ENCODE measurements at places on chromosomes 1 and 21.

GRCh38 chr1:20211511-20211931 lies 25.2 kb upstream of the PLA2G2C start:
- DNase-seq, result no peak

GRCh38 chr1:107526524-107527198 lies 385.8 kb downstream of the NTNG1 start:
- no peak for DNase-seq

DNA sequence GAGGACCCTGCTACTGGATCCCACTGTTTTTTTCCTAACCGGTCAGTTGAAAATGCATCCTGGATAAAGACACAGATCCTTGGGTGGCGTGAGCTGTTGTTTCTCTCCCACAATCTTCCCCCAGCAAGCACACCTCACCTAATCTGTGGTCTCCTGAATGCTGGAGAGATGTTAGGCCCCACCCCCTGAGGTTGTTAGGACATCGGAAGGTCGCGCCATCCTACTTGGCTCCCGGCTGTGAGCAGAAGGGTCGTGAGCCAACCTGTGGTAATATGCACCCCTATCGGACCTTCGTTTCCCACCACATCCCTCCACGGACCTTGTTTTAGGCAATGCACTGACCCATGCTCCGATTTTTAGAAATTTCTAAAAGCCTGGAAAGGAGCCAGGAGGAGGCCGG lies 89.9 kb upstream of the IPO9 start:
- DNase-seq, result no peak

- no peak for DNase-seq
These were observed 20.0 kb downstream of the YIPF1 start for GRCh38 chr1:53869454-53870117.

- no peak for DNase-seq
These were observed 183.5 kb downstream of the HMCN1 start for GRCh38 chr1:185917646-185918045.

DNA sequence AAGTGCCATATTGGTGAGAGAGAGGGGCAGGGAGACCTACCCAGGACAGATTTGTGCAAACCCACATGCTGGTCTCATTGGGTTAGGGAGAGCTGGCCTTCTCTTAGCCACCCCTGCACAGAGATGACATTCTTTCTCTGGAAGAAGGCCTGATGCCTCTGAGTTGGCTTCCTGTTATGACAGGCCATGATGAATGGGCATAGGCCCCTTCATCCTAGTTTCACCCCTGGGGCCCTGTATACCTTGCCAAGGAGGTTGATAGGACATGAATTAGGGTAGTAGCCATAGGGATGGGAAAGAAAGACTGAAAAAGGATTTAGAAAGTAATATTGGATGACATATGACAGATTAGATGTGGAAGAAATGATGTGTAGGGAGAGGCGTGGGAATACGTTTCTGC lies 46.6 kb downstream of the TENT5C start:
- no peak for DNase-seq

- no peak for DNase-seq
These were observed at the start of gene TEDDM1 for GRCh38 chr1:182400567-182400966. TSS of gene TEDDM1 (minus strand) at chr1:182400667. CDS start at chr1:182400485, 182 bp downstream.

- DNase-seq, result no peak
These were observed 124.2 kb upstream of the LYPLAL1 start for GRCh38 chr1:219049501-219049900.

GRCh38 chr1:172397221-172397620 lies 23.3 kb upstream of the C1orf105 start:
- DNase-seq, result no peak

DNA sequence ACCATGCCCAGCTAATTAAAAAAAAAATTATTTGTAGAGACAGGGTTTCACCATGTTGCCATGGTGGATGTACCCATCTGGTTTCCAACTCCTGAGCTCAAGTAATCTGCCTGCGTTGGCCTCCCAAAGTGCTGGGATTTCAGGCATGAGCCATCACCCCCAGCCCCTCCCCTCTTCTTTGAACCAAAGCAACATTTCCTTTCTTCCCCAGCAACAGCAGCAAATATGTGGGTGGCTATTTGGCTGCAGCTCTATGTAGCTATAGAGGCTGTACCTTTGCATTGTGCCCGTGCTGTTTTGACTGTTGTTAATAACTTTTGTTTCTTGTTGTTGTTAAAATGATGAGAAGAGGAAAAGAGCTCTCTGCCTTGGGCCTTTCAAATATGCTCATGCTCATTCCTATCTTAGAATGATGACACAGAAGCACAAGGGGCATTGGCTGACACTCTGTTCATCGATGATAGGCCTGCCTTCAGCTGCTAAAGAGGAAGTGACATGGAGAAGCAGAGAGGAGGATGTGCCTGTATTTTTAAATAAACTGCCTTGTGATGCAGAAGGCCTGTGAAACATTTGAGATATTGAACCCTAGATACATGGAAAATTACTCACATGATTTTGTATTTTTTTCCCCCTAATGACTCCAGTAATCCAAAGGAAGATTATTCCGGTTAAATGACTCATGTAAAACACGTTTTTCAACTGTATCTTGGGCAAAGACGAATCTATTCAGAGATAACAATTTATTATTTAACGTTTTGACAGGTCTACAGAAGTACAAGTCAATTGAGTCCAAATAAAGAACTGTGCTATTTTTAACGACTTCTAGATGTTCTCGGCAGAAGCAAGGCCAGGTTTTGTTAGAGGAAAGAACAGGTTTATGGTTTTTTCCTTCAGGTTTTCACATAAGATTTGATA lies 20.5 kb upstream of the XPR1 start:
- DNase-seq, result no peak

- no peak for DNase-seq
These were observed 27.1 kb upstream of the POU3F1 start for GRCh38 chr1:38073534-38074301.

- no peak for DNase-seq
These were observed 7.7 kb downstream of the TRIM11 start for GRCh38 chr1:228398741-228399461.

GRCh38 chr1:185634704-185635103 lies 99.5 kb upstream of the HMCN1 start:
- DNase-seq, result no peak

DNA sequence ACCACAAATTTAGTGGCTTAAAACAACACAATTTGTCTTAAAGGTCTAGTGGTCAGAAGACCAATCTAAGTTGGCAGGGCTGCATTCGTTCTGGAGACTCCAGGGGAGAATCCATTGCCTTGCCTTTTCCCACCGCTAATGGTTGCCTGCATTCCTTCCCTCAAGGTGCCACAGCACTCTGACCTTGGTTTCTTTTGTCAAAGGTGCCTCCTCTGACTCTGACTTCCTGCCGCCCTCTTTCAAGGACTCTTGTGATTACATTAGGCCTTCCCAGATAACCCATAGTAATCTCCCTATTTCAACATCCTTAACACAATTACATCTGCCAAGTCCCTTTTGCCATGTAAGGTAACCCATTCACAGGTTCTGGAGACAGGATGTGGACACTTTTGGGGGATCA lies 145.3 kb downstream of the S1PR1 start:
- DNase-seq, result no peak

DNA sequence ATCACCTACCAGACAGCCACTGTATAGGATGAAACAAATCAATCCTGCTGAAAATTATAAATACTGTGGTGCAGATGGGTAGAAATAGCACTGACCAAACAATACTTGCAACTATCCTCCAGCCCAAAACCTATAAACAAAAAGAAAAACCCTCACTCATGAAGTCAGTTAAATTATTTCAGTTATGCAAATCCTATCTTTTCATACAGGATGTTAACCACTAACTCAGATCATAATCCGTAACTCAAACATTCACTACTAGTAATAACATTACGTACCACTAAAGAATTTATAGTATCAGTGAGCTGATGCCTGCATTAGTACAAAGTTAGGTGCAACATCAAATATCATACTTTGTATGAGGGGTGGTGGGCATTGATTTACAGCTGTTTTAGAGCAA lies 2.6 kb downstream of the NDC1 start:
- DNase-seq, result no peak

DNA sequence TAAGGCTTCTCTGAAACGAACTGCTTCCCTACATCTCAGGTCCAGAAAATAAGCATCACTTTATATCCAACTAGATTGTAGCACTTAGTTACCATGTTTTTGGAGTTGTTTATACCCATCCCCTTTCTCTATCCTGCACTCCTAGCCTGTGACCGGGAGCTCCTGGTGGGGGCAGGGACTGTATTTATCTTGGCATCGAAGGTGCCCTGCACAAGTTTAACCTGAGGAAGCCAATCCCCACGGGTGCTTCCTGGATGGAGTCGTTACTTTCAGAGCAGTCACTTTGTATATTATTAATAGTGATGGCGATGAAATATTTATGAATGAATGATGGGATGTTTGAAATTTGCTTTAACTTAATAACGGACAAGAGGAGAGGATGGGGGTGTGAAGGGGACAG lies 73.9 kb downstream of the KLHDC7A start:
- no peak for DNase-seq

DNA sequence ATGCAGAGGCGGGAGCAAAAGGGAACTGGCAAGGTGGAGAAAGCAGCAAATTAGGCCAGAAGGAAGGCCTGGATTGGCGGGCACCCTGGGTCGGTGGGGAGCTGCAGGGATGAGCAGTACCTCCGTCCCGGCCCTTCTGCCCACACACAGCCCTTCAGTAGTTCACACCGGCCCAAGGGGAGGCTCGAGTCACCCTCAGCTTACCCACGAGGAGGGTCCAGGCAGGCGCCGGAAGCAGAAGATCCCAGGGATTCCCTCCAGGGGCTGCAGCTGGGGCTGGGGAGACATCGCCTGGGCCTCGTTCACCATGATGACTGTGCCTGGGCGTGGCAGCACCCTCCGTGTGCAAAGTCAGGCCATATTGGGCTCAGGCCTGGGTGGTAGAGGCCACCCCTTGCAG lies 190.0 kb downstream of the PRDM16 start:
- DNase-seq, result no peak

GRCh38 chr1:156692925-156693847 lies 12.2 kb downstream of the CRABP2 start:
- peak; percentile 48 for DNase-seq

DNA sequence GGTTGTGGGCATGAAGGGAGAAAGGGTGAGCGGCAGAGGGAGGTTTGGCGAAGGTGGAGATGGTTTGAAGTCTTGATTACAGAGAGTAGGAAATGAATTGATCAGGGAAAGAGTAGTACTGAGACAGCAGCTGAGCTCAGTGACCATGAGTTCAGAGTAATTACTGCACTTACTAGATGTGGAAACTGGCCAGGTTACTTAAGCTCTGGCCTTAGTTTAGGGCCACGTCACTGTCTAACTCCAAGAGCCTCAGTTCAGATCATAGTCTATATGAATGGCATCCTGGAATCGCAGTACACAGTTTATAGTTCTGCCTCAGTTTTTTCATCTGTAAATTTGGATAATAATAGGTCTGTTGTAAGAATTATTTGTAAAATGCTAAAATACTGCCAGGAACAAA lies 78.1 kb downstream of the KCTD3 start:
- no peak for DNase-seq

GRCh38 chr1:171796592-171796991 lies 15.1 kb downstream of the METTL13 start:
- DNase-seq, result no peak

DNA sequence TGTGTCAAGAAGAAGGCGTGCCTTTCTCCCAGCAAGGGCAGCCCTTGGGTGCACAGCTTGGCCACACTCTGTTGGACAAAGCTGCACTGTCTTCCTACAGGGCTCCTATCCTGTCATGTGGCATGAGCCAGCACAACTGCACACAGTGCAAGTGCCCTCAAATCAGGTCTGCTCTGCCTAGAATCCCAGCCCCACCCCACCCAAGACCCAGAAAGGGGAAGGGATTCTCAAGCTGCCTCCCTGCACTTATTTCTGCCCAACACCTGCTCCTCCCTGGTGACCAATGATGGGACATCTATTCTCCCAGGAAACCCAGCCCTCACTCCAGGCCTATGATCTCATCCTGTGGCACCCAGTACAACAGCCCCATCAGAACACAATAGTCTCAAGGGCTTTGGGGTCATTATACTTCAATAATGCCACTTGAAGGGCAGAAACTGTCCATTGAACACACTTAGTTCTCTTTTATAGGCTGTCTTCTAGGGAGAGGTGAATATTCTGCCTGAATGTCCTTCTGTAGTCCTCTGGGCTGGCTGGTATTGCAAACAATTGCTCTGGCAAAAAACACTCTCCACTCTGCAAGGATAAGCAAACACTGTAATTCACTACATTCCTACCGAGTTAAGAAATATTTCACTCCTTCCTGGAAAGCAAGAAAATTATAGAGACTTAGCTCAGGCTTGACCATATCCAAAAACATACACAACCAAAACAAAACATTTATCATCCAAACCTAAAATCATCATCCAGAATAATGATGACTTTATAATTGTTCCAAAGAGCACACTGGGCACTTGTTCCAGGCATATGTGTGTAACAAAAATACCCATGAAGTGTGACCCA lies 43.1 kb upstream of the IGSF3 start:
- peak; percentile 84 for DNase-seq

GRCh38 chr1:200710166-200710565 lies 28.5 kb upstream of the CAMSAP2 start:
- DNase-seq, result no peak

DNA sequence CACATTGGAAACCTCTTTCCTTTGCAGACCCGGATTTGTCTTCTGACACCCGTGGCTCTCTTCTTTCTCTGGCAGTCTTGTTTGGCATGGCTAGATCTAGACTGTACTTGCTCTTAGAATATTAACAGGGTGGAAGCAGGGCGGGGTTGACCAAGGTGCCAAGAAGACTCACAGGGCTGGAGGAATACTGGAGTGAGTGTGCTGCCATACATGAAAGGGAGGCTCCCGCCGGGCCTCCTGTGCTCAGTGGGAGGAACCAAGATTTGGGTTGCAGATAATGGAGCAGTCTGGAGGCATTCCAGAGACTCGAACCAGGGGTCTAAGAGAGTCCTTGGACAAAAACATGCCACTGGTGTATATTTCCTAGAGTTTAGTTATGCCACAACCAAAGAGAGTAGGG lies 27.6 kb upstream of the SNX27 start:
- no peak for DNase-seq

GRCh38 chr1:29673228-29673500 lies 436.8 kb downstream of the PTPRU start:
- DNase-seq, result no peak

DNA sequence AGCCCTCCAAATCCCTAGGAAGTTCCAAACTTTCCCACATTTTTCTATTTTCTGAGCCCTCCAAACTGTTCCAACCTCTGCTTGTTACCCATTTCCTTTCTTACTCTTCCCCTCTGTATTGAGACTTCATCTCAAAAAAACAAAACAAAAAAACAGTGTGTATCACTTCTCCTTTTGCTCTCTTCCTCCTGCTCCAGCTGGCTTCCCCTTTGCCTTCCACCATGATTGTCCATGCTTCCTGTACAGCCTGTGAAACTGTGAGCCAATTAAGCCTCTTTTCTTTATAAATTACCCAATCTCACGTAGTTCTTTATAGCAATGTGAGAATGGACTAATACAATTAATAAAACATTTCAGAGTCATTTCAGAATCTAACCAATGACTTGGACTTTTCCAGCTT lies 69.6 kb upstream of the KRTAP19-8 start:
- DNase-seq, result no peak

- no peak for DNase-seq
These were observed 6.2 kb downstream of the TMEM125 start for GRCh38 chr1:43275826-43276620.
